Prostate gland (tissue), 2 donors: ENCODE measurements at places on chromosomes 2 and 18. TPM values are rescaled to one million over a fixed set of nuclear protein-coding genes. Genes with fewer than 3 reads are reported as not detected.

DNA sequence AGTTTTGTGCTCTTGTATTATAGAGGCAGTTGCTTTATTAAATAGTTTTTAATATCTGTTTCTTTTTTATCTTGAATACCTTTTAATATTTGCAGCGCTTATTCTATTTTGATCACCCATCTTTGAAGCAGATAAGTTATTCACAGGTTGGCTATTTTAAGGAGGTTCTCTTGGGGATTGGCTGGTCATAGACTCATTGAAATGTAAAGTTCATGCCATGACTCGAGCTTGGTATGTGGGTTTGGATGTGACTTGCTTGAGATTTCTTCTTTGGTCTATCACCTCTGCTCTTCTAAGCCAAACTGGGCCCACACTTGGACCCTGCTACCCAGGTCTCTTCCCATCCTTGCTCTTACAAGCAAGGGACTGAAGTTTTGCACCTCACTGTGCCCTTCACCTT lies 33.6 kb downstream of the FARP2 start:
- H3K4me3 ChIP-seq = no peak overlapping the region
- no peaks in the 10 kb centered on the region for H3K27me3 ChIP-seq
- no peaks in the 10 kb centered on the region for H3K36me3 ChIP-seq
- no peak for DNase-seq
- no peak overlapping the region for H3K27ac ChIP-seq

GRCh38 chr2:205290299-205290698 lies 392.0 kb upstream of the NRP2 start:
- no peaks in the 10 kb centered on the region for H3K4me1 ChIP-seq
- no peak overlapping the region for H3K4me3 ChIP-seq
- no peaks in the 10 kb centered on the region for H3K27me3 ChIP-seq
- H3K27ac ChIP-seq = no peak overlapping the region
- no peak for DNase-seq
- H3K36me3 ChIP-seq = no peaks in the 10 kb centered on the region

SETBP1 gene
- 45.1 TPM for total RNA-seq

RAX gene
- total RNA-seq = 0.40 TPM

DNA sequence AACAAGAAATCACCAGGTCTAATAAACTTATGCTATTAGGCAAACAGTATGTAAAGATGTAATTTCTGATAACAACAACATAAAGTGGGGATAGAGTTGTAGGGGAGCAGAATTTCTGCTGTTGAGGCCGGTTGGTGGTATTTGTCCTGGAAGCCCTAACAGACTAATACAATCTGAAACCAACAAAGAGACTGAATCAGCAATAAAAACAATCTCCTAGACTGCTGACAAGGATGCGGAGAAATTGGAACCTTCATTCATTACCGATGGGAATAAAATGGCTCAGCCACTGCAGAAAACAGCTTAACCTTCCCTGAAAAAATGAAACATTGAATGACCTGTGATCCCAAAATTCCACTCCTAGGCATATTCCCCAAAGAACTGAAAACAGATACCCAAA lies 88.7 kb downstream of the GYPC start:
- H3K27ac ChIP-seq = no peak overlapping the region
- no peak overlapping the region for H3K4me3 ChIP-seq
- H3K4me1 ChIP-seq = no peaks in the 10 kb centered on the region
